Kidney capillary endothelial cell (primary cell): ENCODE measurements at places on chromosomes 5 and 9.
A peak's percentile ranks its signal among the peaks of the same experiment; 100 is the strongest.

- DNase-seq, result no peak
Observed at GRCh38 chr5:158464383-158464782, 605.4 kb upstream of the CLINT1 start.

GRCh38 chr9:136985027-136985602 lies 2.3 kb downstream of the LCNL1 start:
- DNase-seq, result no peak

- DNase-seq, result no peak
Observed at GRCh38 chr5:61621202-61621650, 289.2 kb downstream of the ZSWIM6 start.

DNA sequence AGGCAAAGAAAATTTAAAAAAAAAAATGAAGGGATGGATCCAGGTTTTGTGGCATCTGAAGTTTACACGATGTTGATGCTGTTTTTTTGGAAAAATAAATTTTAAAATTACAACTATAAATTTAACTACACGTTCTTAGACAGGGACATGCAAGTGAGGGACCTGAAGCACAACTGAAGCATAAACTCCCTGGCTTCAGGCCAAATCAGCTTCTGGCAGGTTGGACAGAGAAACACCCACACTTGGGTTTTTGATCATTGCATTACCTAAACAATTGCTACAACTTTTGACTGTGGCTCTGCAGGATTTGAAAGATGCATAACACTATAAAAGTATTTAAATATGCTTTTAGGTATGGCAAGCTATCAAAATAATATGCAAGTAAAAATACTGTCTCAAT lies 1318.3 kb upstream of the DMAC1 start:
- DNase-seq, result no peak

DNA sequence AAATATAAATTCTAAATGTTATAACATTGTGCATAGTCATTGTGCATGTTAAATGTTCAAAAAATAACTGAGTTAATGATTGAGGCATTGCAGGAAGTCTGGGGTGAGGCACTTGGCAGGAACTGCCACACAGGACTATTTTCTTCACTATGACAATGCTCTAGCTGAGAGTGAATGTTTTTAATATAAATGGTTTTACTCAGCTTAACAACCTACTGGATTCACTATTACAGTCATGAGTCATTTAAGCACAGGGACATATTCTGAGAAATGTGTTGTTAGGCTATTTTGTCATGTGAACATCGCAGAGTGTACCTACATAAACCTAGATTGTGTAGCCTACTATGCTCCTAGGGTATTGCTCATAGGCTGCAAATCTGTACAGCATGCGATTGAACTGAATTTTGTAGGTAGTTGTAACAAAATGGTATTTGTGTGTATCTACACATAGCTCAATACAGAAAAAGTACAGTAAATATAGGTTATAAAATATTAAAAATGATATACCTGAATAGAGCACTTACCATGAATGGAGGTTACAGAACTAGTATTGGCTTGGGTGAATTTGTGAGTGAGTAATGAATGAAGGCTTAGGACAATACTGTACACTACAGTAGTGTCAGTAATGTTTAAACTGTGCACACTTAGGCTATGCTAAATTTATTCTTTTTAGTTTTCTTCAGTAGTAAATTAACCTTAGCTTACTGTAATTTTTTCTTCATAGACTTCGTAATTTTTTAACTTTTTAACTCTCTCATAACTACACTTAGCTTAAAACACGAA lies 346.1 kb upstream of the PTGER4 start:
- DNase-seq, result peak; percentile 91

DNA sequence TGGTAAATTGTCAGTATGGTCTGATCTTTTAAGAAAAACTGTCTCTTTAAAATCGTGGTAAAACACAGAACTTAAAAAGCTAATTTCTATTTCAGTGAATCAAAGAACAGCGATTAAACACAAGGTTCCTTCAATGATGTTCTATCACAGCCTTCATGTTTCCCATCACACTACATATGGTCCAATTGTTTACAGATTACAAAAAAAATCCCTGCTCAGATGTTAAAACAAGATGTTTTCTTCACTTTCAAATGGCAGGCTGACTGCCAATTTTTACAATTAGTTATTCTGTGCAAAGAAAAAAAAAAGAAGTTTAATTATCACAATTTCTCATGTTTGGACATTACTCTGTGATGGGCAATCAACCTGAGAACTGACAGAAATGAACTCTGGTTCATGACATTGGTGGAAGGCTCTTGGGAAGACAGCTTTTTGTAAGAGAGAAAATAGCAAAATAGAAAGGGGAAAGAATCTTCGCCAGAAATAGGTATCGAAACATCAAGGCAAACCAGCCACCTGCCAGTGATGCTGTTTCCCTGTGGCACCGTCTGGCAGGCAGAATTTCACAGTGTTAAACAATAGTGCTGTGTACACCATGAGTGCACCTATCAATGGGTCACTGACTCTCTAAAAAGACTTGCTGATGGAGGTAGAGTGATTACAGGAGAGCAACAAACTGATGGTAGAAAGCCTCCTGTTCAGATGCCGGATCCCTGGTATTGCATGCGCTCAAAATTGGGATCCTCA lies 1020.0 kb upstream of the ARRDC3 start:
- DNase-seq, result no peak

- no peak for DNase-seq
Observed at GRCh38 chr5:156929366-156929948, 33.6 kb downstream of the TIMD4 start.

DNA sequence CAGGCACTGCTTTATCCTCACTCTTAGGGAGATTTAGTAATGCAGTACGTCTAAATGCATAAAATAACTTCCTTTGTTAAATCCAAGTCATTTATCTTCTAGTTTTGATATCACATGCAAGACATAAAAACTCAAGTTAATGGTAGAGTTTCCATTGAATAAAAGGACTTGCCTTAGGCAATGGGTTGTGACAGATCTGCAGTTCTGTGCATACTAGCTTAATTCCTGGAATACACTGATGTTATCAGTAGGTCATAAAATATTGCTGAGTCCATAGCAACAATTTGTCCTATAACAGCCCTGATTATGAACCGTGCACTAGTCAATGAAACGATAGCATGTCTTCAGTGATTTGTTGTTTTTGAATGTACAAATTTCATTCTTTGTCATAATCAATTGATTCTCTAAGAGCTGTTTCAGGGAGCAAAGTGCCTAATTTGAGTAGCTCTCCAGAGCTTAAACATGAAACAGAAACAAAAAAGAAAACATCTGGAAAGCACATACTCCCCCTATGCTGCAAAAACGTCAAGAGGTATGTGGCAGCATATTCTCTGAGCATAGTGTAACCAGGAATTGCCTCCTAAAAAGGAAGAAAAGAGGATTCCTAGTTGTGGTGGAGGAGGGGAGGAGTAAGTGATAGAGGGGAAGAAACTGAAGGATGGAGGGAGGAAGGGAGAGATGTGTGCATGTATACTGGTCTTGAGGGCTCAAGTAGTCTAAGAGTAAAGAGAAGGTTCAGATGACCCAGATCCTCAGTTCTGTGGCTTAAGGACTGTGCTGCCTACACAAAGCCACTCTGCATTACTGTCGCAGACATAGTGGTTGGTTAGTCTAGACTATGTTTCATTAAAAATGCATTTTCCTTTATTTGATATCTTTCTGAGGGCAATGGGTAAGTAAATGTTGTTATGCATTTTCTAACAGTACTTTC lies 589.2 kb downstream of the PRR16 start:
- DNase-seq, result no peak

GRCh38 chr9:95725045-95725444 lies 150.4 kb upstream of the ERCC6L2 start:
- no peak for DNase-seq

GRCh38 chr9:131273146-131273855 lies 3.0 kb downstream of the FAM78A start:
- DNase-seq, result peak; percentile 40
